T-helper 2 cell (primary cell): ENCODE measurements at places on chromosomes 1 and 21.

- no peak for DNase-seq
These were observed 1.2 kb upstream of the ZBTB40 start for GRCh38 chr1:22450351-22451021.

GRCh38 chr1:91619881-91620280 lies 119.2 kb downstream of the CDC7 start:
- no peak for DNase-seq

GRCh38 chr1:119482517-119483425 lies 24.2 kb upstream of the HSD3B1 start:
- no peak for DNase-seq

DNA sequence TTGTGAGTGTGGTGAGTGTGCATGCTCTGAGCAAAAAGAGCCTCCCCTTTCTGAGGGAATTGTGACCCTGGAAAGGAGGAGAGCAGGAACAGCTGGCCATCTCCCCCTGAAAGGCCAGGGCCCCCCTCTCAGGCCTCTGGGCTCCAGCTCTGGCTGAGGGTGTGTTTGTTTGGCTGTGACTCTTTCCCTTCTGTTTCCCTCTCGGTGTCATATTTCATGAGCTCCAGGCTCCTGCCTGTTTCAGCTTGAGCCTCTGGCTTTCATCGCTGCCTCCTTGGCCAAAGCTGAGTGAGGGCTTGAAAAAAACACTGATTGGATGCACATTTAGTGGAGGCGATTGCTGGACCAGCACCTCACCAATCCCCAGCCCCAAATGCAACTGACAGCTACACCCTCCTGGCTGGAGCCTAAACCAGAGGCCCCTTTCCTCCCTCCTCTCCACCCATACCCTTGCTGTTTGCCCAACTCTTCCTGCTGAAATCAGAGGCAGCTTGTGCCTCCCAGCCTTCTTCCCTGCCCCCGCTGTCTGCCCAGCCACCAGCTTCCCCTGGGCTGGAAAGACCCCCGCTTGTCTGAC lies 64.1 kb downstream of the DDR2 start:
- no peak for DNase-seq

GRCh38 chr1:217881131-217881543 lies 250.0 kb downstream of the SPATA17 start:
- DNase-seq: no peak

DNA sequence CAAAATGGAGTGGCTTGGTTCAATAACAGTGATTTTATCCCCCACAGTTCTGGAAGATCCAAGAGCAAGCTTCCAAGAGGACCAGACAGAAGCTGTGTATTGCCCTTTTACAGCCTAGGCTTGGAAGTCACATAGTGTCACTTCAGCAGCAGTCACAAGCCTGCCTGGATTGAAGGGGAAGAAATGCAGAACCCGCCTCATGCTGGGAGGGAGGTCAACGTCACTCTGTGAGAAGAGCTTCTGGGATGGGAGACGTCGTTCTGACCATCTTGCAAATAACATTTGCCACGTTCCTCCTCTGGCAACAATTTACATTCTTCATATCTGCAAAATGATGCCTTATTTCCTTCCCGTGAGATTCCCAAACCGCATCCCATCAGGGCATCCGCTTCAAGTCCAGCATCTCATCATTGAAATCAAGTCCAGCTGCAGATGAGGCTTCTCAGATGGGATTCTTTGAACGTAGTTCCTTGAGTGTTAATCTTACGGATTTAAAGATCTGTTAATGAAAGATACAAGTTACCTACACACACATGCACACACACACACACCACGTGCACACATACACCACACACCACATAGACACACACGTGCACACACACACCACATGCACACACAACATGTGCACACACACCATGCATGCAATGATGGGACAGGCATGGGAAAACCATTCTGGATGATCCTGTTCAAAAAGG lies 23.9 kb upstream of the KIF1B start:
- DNase-seq: no peak

DNA sequence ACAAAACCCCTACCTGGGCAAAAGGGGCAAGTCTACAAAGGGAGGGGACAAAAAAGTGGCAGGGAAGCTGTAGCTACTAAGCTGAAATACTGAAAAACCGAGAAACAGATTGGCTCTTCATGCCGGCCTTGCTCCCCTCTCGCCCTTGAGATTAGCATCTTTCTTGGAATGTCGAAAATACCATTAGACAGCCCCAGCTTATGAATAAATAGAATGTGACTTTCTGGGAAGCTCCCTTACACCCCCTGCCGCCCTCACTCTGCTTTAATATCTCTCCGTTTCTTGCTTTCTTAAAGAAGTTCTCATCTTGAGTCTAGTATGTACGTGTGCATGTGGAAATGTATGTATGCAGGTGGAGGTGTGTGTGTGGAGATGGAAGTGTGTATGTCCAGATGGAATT lies 14.1 kb downstream of the TRAF3IP3 start:
- DNase-seq: no peak

DNA sequence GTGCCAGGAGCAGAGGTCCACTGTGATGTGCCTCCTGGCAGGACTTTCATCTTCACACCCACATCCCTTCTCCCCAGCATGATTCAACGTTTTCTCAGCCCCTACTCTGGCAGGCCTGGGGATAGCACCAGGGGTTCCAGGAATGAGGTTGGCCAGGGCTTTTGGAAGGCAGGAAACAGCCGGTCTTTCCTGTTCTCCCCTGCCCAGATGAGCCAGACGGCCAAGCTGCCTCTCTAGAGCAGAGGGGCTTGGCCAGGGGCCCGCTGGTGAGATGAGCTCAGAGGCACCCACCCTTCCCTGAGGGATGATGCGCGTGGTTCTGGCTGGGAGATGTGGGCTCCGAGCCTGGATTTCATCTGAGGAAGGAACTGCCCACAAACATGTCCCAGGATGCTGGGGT lies 4.3 kb upstream of the MFAP2 start:
- DNase-seq: no peak

- no peak for DNase-seq
These were observed 185.6 kb upstream of the NRIP1 start for GRCh38 chr21:15250384-15250783.

GRCh38 chr1:74474585-74474984 lies 37.8 kb downstream of the LRRC53 start:
- DNase-seq: no peak
